ENCODE measurements at places on chromosomes 3 and 15. TPM values are rescaled to one million over a fixed set of nuclear protein-coding genes. Genes with fewer than 3 reads are reported as not detected.

GRCh38 chr3:99960941-99961340, 143.3 kb downstream of the CMSS1 start:
- DNase-seq, result no peak

DNA sequence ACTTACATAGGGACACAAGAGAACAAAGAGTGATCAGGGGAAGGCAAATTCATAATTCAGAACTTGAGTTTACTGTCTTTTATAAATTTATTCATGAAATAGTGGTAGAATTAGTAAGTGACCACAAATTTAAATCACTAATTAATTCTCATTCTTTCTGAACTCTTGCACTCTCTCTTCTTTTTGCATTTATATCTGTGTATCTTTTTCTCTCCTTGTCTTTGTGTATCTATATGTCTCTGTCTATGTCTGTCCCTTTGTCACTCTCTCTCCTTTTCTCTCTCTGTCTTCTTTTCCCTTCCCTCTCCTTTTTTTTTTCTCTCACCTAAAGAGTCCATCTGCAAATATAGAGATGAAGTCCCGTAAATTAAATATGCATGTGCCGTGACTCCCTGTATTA, 31.5 kb downstream of the RBMS3 start:
- no peak for DNase-seq

GP5 gene
- not detected for total RNA-seq

- DNase-seq, result no peak
Observed at GRCh38 chr15:61518191-61518950, 289.3 kb upstream of the RORA start.

- no peak for DNase-seq
Observed at GRCh38 chr3:8712908-8713255, 20.7 kb upstream of the CAV3 start.

DNA sequence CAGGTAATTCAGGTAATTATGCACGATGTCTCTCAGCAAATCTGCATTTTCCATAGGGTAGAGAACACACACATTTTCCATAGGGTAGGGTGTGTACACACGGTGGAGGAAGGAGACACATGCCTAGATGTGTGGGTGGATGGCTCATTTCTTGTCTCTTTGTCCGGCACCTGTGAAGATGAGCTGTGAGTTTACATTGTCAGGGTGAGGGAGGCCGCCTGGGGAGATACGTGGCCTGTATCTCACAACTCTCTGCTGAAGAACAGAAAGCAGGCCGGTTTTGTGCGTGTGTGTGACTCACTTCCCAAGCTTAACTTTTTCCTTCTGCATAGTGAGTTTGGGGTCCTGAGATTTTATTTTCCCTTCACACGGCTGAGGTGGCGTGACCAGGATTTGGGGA, 60.3 kb downstream of the SLC6A6 start:
- DNase-seq, result no peak

ANAPC13 gene
- 81.9 TPM for total RNA-seq

RSL24D1 gene
- 103 TPM for total RNA-seq

ITIH4 gene
- total RNA-seq, result not detected

DNA sequence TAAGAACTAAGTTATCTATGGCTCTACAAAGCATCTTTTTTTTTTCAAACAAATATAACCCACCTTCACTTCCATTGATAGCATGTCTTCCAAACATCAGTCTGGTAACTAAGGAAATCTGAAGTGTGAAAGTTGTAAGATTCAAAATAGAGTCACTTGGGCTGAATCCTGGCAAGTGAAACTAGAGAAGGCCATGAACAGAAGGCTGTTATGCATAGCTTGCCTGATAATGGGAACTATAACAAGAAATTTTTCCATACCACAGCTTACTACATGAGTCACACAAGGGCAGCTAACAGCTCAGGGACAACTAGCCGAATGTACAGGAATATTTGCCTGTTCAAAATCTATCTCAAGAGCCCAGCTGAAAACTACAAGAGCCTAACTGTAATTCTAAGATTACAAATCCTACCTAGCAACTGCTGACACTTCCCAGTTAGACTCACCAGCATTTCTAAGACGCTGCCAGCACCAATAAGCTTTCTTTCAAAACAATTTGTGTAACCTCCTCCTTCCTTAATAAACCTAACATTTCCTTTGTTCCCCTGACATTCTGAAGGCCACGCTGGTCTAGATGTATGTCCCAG, 1066.5 kb downstream of the PLOD2 start:
- DNase-seq, result no peak

- no peak for DNase-seq
Observed at GRCh38 chr3:128537091-128537703, 44.2 kb upstream of the GATA2 start.

GRCh38 chr3:194396859-194397756, 2.0 kb downstream of the GP5 start:
- DNase-seq, result no peak

DNA sequence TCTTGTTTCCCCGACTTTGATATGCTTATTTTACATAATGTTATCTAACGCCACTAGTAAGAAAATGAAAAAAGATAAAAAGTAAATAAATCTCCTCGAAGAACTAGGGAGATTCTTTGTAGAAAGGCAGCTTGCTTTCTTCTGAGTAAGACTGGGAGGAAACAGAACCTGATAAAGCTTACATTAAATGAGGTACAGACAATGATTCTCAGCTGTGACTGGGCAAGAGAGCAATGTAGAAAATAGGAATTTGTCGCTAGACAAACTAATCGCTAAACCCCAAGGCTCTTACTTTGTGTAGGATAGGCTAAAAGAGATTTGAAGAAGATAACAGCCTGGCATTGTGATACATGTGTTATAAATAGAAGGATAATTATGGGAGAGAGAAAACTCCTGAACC, 919.0 kb upstream of the ALCAM start:
- no peak for DNase-seq

- DNase-seq, result no peak
Observed at GRCh38 chr3:95733336-95733735, 1081.1 kb upstream of the EPHA6 start.

- DNase-seq, result no peak
Observed at GRCh38 chr3:35120026-35120425, 519.3 kb upstream of the ARPP21 start.

DNA sequence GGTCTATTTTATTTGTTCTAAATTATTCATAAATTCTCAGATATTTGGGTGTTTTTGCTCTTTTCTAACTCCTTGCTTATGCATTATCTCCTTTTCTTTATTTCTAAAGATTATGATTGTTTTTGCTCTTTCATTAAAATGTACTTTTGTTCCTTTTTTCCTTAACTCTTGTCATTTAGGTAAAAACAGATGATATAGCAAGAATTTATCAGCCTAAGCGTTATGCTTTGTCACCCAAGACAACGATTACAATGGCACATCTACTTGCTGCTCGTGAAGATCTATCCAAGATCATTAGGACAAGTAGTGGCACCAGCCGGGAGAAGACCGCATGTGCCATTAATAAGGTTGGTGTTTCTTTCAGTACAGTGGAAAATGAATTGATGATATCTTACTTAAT, 27.2 kb downstream of the FAM98B start:
- DNase-seq, result no peak

GRCh38 chr15:85690561-85691231, 104.0 kb downstream of the KLHL25 start:
- DNase-seq, result no peak

GRCh38 chr3:111326144-111326995, 215.6 kb upstream of the CD96 start:
- DNase-seq, result no peak

GRCh38 chr3:61914276-61914675, 352.9 kb downstream of the PTPRG start:
- no peak for DNase-seq

- no peak for DNase-seq
Observed at GRCh38 chr3:193744048-193744821, 151.2 kb downstream of the OPA1 start.

- no peak for DNase-seq
Observed at GRCh38 chr3:61250784-61251173, 473 bp downstream of the FHIT start.

GRCh38 chr15:64695561-64695992, 79.8 kb downstream of the RBPMS2 start:
- no peak for DNase-seq

DNA sequence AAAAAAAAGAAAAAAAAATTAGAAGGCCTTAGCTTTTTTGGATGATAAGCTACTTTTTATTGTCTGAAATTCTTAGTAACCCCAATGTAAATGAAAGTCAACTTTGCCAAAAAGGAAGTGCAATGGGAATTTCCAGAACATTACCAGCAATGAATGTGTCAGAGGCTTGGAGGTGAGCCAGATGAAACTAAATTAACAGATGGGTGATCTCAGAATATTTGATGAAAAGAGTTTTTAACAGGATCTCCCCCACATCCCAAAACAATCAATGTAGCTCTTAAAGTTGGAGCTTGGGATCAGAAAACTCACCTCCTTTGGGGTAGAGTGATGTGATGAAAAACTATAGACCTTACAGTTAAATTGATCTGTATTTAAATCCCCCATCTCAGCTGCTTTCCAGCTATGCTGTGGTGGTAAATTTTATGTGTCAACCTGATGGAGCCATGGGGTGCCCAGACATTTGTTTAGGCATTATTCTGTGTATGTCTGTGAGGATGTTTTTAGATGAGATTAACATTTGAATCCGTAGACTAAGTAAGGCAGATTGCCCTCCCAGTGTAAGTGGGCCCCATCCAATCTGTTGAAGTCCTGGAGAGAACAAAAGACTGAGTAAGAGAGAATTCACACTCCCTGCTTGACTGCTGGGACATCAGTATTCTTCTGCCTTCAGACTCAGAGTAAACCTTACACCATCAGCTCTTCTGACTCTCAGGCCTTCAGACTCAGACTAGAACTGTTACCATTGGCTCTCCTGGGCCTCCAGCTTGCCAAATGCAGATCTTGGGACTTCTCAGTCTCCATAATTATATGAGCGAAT, 84.3 kb upstream of the TNFSF10 start:
- DNase-seq, result peak; percentile 69

GRCh38 chr3:118963711-118964110, 70.9 kb downstream of the IGSF11 start:
- no peak for DNase-seq

LZTFL1 gene
- 19.0 TPM for total RNA-seq

LRRC31 gene
- not detected for total RNA-seq

DNA sequence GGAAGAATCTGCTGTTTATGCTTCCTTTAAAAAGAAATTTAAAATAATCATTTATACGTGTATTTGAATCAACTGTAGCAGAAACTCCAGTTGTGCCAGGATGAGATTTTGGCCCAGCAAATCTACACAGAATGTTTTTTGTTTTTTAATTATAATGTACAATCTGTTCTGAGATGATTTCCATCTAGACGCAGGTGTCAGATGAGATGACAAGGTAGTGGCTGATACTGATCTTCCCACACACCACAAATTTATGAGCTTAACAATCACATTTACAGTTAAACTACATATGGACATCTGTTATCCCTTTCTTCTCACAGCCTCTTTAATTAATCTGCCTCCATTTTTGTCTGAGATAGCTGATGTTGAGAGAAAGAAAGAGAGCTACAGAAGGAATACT, 23.6 kb downstream of the DCLK3 start:
- no peak for DNase-seq

ASB14 gene
- total RNA-seq, result not detected

CYP8B1 gene
- not detected for total RNA-seq

GRCh38 chr15:50256188-50257041, 9.1 kb downstream of the HDC start:
- DNase-seq, result peak; percentile 56

TM6SF1 gene
- 0.38 TPM for total RNA-seq

DNA sequence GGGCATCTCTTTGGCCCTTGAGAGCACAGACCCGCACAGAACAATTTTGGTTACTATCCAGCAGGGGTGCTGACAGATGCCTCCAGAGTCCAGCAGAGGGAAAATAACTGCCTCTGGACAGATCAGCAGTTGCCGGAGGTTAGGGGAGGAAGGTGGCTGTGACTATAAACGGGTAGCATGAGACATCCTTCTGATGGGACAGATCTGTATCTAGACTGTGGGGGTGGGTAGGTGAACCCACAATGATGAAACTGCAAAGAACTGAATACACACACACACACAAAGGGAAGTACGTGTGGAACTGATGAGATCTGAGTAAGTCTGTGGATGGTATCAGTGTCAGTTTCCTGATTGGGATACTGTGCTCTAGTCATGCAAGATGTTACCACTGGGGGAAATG, 21.2 kb downstream of the ADAMTS7 start:
- DNase-seq, result no peak

GRCh38 chr15:34124651-34125050, 22.8 kb downstream of the PGBD4 start:
- no peak for DNase-seq

DNA sequence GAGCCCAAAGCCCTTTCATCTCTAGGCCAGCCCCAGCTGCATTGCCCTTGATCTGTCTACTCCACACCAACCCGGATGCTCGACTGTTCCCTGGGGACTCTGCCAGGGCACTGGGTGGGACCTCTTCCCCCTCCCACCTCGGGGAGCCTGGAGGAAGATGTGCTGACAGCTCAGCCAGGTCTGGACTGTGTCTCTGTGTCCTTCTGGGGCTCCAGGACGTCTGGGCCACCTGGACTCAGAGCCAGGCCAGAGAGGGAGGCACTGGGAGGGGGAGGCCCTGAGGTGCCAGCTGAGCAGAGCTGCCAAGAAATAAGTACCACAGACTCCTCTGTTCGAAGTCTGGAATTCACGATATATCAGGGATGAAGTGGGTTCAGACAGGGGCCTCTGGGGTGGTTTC, 5.8 kb upstream of the HCN4 start:
- no peak for DNase-seq

UBAP1L gene
- total RNA-seq, result 0.38 TPM

GRCh38 chr3:115464036-115464435, 159.3 kb upstream of the GAP43 start:
- DNase-seq, result no peak

- DNase-seq, result no peak
Observed at GRCh38 chr15:35479423-35479822, 66.5 kb downstream of the DPH6 start.

DNA sequence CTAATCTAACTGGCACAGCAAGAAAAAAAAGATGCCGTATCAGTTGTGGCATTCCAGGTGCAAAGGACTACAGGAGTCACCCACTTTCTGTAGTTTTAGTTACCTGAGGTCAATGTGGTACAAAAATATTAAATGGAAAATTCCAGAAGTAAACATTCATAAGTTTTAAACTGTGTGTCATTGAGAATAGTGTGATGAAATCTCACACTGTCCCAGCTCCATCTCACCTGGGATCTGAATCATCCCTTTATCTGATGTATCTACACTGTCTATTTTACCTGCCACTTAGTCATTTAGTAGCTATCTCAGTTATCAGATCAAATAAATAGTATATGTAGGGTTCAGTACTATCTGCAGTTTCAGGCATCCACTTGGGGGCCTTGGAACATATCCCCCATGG, 26.7 kb downstream of the GBE1 start:
- no peak for DNase-seq

All from SJSA1 (cell line).